ENCODE measurements at places on chromosomes 2 and 18.

DNA sequence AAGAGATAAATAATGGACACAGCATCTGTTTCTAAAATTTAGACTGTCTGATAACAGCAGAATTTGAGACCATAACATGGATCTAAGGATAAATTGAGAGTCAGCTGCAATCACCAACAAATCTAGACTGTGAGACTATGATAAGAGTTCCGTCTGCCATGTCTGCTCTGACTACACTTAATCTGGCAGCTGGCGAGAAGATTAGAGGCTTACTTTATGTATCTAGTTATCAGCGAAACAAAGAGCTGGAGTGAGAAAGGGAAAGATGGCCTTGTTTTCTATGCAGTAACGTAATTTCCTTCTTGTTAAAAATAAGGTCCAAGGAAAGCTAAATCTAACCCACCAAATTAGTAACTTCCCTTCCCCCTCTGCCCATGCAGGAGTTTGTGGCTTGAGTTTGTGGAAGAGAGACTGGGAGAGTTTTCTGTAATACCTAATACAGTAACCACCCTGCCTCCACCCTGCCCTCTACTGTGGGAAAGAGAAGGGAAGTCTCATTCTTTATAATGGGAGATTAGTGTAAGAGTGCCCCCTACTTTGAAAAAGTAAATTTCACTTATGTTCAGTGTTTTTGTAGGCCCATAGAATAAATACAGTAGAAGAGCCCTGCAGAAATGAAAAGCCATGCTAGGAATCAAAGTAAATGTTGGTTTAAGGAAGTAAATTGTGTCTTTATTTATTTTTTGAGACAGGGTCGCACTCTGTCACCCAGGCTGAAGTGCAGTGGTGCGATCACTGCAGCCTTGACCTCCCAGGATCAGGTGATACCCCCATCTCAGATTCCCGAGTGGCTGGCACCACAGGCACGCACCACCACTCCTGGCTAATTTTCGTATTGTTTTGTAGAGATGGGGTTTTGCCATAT, 27.5 kb downstream of the EML4 start:
- peak; percentile 60 for DNase-seq

DNA sequence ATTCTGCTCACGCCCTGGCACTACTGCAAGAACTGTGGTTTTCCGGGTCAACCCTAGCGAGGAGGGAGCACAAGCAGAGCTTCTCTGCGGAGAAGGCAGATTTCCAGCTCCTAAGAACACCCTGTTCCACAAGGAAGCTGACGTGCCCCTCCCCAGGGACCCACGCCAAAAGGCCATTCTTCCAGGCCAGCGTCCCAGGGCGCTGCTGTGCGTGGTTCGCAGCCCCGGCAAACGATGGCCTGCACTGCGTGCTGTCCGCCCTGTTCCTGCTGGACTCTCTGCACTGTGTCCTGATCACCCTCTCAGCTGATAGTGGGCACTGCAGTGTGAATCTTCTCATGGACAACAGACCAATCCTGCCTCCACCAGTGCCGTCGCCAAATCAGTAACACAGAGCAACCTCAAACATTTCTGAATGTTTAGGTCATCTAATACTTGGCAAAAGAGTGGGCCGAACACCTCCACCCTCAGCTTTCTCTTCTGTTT, 49.1 kb downstream of the ADI1 start:
- peak; percentile 87 for DNase-seq

DNA sequence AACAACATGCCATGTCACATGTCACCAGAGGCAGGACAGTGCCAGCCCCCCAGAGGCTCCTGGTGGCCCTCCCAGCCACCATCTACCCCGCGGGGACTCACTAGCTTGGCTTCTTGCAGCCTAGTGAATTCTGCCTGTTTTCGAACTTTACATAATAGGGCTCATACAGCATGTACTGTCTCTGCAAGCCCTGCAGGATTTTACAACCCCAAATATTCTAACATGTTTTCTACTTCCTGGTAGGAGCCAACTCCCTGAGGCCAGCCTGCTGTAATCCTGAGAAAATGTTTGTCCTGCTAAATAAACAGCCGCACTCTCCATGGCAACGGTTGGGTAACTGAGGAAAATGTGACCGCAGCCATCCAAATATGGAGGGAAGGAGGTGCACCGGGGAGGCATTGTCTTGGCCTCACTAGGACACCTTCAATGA, 2.7 kb downstream of the PER2 start:
- peak; percentile 97 for DNase-seq

- DNase-seq, result peak; percentile 44
These were observed 503.4 kb upstream of the VRK2 start for GRCh38 chr2:57543211-57543610.

GRCh38 chr18:2994603-2995432, 18.1 kb downstream of the LPIN2 start:
- DNase-seq, result no peak

DNA sequence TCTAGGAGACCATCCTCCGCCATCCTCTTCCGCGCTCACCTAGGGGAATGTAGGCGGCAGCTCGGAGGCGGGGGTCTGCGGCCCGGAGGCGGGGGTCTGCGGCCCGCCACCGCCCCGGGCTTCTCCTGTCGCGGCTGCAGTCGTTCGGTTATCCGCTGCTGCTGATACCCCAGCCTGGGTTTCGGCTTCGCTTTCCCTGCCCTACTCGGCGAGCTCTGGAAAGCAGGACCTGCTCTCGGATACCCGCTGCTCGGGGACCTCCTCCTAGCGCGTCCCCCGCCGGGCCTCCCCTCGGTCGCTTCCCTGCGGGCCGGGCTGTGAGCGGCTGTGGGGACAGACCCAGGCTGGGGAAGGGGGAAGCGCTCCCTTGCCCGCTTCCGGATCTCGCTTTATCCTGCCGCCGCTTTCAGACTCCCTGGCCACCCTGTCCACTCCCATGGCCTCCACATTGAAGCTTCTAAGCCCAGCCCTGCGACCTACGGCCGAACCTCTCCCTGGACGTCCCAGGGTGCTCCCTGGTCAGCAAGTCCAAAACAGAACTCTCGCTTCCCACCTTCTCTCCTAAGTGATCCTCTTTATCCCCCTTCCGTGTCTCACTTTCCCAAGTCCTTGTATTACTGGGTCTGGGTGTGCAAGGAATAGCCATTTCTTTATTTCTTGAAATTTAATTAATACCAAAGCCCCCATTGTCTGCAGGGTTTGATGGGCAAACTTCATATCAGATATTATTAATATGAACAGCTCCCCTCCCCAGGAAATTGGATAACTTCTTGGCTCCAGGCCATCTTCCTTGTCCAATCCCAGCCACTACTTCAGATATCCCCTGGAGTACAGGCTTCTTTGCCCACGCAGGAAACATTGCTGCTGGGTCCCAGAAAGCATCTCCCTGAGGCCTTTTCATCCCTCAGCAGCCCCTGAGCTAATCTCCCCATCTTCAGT, 769 bp downstream of the FKBP1B start:
- DNase-seq, result peak; percentile 15

DNA sequence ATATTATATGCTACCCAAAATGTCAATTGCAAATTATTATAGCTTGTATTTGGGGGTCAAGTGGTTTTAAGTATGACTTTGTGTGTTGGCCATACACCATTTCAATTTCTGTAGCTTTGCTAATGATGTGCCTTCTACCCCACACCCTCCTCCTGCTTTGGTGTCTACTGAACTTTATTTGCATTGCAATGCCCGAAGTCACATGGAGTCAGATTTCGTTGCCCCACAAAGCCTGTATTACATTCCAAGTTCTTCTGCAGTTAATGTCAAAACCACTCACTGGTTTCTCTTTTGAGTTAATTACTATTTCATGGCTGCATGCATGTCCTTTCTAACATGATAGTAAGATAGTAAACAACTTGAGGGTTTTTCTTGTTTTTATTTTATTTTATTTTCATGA, 528.9 kb downstream of the RIT2 start:
- no peak for DNase-seq

DNA sequence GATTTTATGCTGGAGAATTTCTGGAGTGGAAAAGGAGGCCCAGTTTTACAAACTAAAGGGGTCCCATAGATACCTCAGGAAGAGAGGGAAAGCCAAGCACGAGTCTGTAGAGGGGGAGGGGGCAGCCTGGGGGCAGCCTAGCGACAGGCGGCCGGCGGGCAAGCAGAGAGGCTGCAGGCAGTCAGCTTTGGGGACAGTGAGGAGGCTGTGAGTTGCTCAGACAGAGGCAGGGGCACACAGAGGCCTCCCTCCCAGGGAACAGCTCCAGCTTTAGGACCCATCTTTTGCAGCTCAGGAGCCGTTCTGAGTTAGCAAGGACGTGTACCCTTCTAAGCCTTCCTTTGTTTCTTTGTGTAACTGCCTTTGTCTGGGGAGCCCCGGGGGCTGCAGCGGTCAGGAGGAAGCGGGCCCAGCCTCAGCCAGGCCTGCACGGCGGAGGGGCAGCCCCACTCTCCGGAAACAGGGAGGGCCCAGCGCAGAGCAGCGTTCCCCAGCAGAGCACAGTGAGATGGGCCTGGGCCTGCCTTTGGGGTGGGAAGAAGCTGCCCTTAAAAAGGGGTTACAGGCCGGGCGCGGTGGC, 41.1 kb upstream of the RALBP1 start:
- no peak for DNase-seq

GRCh38 chr18:42574871-42575270, 540.6 kb downstream of the RIT2 start:
- DNase-seq, result no peak

- DNase-seq, result no peak
These were observed 7.3 kb downstream of the CEP192 start for GRCh38 chr18:12998332-12999060.

GRCh38 chr2:27021253-27022049, 11.3 kb upstream of the TMEM214 start:
- peak; percentile 47 for DNase-seq

- DNase-seq, result peak; percentile 71
These were observed 311.7 kb upstream of the PKDCC start for GRCh38 chr2:41736105-41736567.

GRCh38 chr2:38146907-38147307, 71.0 kb upstream of the CYP1B1 start:
- peak; percentile 98 for DNase-seq

DNA sequence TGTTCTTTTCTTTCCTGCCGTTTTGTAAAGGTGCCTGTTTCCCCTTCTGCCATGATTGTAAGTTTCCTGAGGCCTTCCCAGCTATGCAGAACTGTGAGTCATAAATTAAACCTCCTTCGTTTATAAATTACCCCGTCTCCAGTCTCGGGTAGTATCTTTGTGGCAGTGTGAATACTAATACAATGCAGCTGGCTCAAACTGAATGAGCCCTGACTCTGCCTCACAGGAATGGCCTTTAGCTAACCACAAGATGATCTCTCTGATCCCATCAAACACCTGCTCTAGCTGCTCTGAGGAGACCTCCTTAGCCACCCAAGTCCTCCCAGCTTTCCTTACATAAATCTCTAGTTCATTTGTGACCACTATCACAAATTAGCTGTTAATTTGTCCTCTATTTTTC, 41.5 kb upstream of the CAB39 start:
- peak; percentile 90 for DNase-seq

DNA sequence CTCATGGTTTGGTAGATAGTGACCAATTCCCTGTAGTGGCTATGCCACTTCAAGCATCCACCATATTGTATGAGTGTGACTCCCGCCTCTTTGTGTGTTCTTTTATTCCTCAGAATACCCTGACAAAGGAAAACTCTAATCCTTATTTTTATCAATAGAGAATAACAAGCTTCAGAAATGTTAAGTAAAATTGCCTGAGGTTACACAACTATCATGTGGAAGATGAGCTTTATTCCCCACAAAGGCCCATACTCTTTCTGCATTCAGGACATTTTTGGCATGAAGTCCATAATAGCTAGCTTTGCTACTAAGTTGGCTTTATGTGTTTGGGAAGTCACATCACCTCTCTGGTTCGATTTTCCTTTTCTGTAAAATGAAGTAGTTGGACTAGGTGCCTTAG, 276.8 kb downstream of the PIK3C3 start:
- no peak for DNase-seq

DNA sequence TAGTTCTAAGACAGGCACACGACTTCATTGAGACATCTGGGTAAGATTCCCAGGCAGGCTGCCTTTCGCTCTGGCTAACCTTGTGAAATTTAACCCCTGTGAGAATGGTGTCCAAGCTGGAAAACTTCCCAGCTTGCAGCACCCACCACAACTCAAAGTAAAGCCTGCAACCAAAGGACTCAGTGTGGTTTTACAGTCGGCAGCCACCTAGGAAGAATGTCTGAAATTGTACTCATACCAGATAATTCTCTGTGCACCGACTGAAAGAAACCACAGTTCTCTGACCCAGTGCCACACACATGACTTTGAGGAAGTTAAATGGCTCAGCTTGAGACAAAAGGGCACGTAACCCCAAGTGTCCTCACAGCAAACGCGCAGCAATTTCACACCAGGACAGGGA, 125.7 kb downstream of the RBMS1 start:
- peak; percentile 98 for DNase-seq

GRCh38 chr2:207473049-207473930, 56.5 kb upstream of the CREB1 start:
- peak; percentile 79 for DNase-seq

DNA sequence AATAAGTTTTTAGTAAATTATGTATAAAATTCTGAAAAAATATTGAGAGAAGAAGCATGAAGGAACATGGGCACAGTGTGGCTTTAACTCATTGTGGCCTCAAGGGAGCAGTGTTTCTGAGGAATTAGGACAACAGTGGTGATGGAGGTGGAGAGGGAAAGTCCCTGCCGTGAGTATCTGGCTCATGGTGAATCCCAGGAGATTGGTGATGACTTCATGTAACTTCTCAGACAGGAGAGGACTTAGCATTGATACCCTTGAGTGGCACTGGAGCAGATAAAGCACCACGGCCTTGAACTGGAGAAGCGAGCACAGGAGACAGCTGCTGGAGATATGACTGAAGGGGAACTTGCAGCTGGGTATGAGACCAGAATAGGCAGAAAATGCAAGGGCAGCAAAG, 35.0 kb upstream of the LRP1B start:
- DNase-seq, result peak; percentile 53

DNA sequence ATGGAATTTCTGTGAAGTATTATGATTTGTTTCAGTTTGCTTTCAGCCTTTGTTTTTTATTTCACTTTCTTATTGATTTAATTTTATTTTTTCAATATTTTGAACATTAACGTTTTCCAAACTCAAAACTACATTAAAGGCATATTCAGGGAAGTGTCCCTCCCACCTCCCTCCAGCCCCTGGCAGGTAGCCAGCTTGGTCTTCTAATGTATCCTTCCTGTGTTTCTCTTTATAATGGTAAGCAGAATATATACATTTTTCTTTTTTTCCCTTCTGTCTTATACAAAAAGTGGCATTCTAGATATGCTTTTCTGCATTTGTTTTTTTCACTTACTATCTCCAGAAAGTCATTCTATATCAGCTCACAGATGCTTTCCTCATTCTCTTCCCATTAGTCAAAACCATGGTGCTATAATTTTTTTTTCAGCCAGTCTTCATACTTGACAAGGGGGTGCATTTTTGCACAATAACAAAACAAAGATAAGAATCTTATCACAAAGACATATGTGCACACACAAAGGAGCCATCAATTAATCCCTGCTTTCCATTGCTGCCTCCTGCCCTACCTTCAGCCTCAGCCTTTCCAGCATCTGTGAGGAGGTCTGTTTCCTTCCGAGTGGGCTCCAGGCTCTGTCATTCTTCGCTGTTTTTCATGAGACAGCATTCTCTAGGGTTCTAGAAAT, 33.7 kb upstream of the TMEM177 start:
- DNase-seq, result peak; percentile 61

GRCh38 chr2:36489281-36489680, 108.7 kb downstream of the FEZ2 start:
- peak; percentile 87 for DNase-seq
